ENCODE measurements at places on chromosomes 7 and 10.

DNA sequence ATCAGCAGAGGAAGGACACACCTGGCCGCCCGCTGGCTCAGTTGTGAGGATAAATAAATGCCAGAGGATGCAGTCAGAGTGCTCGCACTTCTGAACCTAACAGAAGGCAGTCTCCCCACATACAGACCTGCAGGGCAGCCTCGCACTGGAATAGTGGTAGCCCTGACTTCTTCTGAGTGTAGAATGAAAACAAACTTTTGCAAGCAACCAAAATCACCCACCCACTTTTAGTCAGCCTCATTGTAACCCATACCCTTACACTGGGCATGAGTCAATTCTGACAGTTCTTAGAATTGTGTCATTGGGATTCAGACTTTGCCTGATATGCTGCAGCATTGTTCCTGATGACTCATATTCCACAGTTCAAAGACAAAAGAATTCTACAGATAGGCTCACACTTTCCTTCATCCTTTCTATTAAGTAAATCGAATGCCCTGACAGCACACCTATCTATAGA, 167.0 kb upstream of the CDK1 start:
- DNase-seq: no peak

DNA sequence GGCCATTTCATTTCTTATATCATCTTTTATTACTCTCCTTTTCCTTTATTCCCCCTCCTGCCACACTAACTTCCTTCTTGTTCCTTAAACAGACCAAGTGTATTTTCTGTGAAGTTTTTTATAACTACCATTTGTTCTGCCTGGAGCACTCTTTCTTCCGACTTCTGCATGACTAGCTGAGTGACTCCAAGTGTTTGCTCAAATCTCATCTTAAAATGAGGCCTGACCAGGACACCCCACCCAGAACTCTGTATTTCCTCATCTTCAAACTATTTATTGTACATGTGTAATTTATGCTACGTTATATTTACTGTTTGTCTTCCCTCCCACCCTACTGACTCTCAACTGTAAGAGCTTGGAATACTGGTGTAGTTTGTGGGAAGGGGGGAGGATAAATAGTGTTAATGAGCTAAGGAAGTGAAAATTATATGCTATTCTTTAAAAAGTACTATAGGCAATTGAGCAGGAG, 3.2 kb downstream of the MINDY3 start:
- DNase-seq: no peak

GRCh38 chr7:123729218-123729578, 19.6 kb downstream of the WASL start:
- no peak for DNase-seq

- DNase-seq: no peak
Measured at GRCh38 chr7:18495412-18496340, at the start of gene HDAC9. Gene HDAC9, plus strand, starts transcription at chr7:18495749. Its CDS starts 554 bp downstream, at chr7:18496303.

- no peak for DNase-seq
Measured at GRCh38 chr10:91022390-91022789, 101.5 kb upstream of the ANKRD1 start.

GRCh38 chr10:72615970-72616369, 9.9 kb downstream of the MICU1 start:
- no peak for DNase-seq

- DNase-seq: no peak
Measured at GRCh38 chr10:69703766-69704630, 74.0 kb downstream of the FAM241B start.

DNA sequence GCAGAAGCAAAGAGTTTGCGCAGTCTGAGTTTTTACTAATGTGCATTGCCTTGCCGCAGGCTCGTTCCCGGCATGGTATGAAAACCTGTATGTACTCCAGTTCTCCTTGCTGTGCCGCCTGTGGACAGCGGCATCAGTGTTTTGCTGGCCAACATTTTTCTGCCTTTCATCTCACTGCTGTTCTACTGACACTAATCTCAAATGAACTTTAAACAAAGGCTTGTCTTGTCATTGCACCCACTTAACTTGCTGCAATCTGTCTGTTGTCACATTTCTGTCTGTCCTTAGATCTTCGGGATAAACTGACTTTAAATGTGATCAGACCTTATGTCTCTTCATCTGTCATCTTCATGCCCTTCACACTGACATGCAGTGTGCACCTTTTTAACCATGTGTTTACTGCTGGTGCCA, 71.7 kb upstream of the ZNRF2 start:
- no peak for DNase-seq

- DNase-seq: no peak
Measured at GRCh38 chr10:132185601-132186487, 904 bp upstream of the DPYSL4 start.

- DNase-seq: no peak
Measured at GRCh38 chr10:88968391-88968790, 15.8 kb upstream of the ACTA2 start.

DNA sequence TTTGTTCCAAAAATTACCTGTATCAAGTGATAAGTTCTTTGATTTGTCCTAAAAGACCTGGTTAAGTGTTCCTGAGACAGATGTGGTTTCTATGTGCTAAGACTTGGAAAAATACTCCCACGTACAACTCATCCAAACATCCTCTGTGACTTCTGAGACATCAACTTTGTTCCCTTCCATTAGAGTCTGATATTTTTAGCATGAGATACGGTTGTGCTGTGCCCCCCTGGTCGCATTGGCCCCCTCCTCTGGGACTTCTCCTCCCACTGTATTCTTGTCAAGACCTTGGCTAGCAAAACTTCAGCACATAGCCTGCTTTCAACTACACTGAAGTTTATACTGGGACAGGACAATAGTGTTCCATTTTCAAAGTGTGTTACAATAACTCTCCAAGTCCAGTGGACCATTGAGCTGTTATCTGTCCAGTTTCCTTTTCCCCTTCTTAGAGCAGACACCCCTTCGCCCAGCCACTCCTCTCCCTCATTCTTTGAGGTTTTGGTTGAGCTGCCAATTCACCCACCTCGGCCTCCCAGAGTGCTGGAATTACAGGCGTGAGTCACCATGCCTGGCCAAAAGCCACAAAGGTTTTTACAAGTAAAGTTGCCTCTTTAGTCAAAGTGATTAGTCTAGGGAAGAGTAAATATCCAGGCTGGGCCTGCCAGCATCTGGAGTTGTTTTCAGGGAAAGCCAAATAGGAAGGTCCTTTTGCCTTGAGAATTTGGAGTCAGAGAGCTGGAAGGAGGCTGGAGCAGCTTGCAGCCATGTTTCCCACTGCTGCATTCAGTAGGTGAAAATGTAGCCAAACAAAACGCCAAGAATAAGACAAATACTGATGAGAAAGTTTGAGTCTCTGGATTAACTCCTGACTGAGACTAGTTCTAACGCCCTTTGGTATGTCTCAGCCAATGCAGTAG, 17.8 kb upstream of the PDLIM1 start:
- DNase-seq: no peak

- no peak for DNase-seq
Measured at GRCh38 chr10:100232101-100232500, 2.7 kb upstream of the CHUK start.

- no peak for DNase-seq
Measured at GRCh38 chr10:72220637-72221036, 4.6 kb upstream of the ASCC1 start.

DNA sequence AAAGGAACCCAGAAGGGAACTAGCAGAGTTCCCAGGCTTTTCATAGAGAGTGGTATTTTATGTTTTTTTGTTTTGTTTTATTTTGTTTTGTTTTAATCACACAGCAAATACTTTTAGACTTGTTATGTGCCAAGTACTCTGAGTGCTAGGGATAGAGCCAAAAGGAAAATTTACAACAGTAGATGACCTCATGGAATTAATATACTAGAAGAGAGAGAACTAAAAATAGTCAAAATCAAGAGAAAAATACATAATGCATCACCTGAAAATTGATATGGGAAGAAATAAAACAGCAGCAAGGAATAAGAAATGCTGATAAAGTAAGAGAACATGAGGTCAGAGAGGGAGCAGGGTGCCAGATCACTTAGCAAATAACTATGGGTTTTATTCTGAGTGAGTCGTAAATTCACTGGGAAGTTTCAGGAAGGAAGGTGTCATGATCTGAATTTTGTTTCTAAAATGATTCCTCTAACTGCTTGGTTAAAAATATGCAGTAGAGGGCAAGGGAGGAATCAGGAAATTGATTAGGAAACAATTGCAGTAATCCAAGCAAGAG, 351.0 kb downstream of the ANKRD7 start:
- no peak for DNase-seq

GRCh38 chr7:128738570-128739047, 550 bp upstream of the CALU start:
- no peak for DNase-seq

DNA sequence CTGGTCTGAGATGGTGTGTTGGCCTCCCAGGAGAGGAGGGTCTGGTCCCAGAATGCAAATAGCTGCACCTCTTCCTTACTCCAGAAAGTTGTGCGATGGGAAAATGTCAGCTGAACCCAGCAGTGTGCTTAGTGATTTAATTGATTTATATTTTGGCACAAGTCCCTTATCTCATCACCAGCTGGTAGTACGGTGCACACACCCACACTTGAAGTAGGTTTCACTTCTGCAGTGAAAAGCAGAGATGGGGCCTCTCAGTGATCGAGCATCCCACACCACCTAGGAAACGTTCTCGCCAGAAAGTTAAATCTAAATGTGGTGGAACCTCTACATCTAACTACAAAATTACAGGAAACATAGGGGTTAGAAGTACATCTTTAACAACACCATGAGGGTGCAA, 80.4 kb downstream of the UBE3C start:
- DNase-seq: no peak

GRCh38 chr7:89238156-89238555, 442.6 kb upstream of the TEX47 start:
- DNase-seq: no peak

DNA sequence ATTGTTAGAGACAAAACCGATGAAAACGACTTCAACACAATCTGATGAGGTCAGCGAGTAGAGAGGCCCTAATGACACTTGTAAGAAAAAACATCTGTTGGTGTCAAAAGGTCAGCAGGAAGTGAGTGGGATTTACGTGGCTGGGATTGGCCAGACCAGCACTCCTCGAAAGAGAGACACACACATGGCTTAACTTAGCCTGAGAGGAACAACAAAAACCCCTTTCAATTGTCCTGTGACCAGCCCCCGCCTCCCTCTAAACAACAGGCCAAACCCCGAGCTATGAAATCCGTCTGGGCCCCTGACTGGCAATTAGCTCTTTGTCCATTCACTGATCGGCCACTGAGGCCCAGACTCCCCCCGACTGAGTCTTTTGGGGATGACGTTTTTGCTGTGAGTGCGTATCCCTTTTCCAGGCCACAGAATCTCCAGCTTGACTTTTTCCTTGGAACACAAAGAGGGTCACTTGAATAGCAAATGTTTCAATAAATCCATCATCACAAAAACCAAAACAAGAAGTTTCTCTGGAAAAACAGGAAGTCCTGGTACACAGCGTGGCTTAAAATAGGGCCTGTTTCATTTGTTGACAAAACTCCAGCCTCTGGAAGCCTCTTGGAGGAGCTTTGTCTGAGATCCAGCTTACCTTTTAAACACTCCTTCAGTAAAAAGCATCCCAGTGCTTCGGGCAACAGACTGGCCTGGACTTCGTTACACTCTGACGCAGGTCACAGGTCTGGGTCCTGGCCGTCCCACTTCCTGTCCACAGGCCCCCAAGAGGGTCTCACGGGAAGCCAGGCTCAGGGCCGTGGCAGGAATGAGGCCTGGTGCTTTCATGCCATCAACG, 103.0 kb downstream of the CTBP2 start:
- DNase-seq: no peak

- no peak for DNase-seq
Measured at GRCh38 chr7:137667633-137668387, 179.0 kb downstream of the DGKI start.
